ENCODE measurements at places on chromosomes 16 and 17. TPM values are rescaled to one million over a fixed set of nuclear protein-coding genes. Genes with fewer than 3 reads are reported as not detected.
A peak's percentile ranks its signal among the peaks of the same experiment; 100 is the strongest.

Gene RMI2
- polyA plus RNA-seq = 0.56 TPM

Gene GAS2L2
- polyA plus RNA-seq = not detected

Gene CMTM1
- not detected for polyA plus RNA-seq

Gene FNDC8
- polyA plus RNA-seq = not detected

- DNase-seq = peak; percentile 43
These were observed 6.8 kb downstream of the CBX4 start for GRCh38 chr17:79832218-79833109.

GRCh38 chr17:35932586-35932985 is 2.0 kb upstream of the RDM1 start:
- DNase-seq = peak; percentile 22

GRCh38 chr16:52964290-52964689 is 88.4 kb downstream of the CHD9NB start:
- no peak for DNase-seq

GRCh38 chr16:80117556-80118130 is 423.1 kb upstream of the DYNLRB2 start:
- no peak for DNase-seq

DNA sequence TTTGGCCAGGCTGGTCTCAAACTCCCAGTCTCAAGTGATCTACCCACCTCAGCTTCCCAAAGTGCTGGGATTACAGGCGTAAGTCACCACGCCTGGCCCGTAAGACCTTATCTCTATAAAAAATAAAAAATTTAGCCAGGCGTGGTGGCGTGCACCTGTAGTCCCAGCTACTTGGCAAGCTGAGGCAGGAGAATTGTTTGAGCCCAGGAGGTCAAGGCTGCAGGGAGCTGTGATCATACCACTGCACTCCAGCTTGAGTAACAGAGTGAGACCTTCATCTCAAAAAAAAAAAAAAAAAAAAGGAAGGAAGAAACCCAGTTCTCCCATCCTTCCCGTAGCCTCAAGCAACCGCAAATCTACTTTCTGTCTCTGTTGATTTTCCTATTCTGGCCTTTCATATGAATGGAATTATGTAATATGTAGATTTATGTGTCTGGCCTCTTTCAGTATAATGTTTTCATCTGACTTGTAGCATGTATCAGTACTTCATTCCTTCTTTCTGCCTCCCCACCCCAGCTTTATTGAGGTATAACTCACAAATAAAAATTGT is 11.2 kb downstream of the CASC3 start:
- DNase-seq = peak; percentile 60

DNA sequence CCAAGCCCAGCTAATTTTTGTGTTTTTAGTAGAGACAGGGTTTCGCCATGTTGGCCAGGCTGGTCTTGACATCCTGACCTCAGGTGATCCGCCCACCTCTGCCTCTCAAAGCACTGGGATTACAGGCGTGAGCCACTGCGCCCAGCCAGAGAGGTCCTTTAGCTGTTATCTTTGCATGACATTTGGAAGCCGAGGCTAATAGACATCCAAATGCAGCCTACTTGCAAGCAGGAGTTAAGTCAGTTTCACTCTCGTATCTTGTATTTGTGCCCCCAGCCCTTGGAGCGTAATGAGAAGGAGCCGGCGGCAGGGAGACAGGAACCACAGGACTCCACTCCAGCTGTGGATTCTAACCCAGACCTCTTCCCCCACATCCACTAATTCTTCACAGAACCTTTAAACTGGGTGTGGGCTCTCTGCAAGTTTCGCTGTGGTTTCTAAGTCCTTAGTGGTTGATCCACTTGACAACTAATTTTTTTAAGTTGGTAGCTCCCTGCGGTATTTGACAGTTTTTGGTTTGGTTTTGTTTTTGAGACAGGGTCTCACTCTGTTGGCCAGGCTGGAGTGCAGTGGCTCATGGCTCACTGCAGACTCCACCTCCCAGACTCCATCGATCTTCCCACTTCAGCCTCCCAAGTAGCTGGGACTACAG is 3.1 kb upstream of the CYTH1 start:
- DNase-seq = peak; percentile 18

Measured in adrenal gland (tissue), 19 donors.